ENCODE measurements at places on chromosomes 6 and 20.

DNA sequence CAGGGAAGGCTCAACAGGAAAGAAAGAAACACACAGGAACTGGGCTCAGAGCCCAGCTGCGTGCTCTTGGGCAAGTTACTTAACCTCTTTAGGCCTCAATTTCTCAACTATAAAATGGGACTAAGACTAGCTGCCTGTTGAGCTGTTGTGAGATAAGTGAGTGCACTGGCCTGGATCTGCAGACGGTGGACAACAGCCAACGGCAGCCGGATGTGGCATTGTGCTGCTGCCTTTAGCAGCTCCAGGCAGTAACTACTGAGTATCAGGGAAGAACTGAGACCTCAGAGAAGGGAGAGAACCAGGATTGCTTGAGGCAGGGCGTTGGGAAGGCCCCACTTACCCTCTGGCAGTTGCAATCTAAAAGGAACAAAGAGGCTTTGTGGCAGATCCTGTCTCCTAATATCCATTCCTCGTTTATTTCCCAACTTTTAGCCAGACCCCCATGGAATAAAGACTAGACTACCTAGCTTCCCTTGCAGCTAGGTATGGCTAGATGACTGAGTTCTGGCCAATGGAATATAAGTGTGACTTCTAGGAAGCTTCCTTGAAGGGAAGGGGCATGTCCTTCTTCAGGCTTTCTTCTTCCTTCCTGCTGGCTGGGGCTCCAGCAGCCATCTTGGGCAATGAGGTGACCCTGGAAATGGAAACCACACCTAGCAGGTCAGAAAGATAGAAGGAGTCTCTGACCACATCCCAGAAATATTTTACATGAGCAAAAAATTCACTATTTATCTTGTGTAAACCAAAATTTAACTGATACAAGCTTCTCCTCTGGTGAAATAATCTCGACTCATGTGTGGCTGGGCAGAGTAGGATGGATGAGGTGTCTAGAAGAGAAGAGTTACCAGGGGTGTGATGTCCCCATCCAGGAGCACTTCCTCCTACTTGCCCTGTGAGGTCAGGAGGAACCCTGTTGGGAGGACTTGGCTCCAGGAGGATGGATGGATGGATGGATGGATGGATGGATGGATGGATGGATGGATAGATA lies 67.6 kb downstream of the MRPL14 start:
- peak; percentile 79 for DNase-seq

DNA sequence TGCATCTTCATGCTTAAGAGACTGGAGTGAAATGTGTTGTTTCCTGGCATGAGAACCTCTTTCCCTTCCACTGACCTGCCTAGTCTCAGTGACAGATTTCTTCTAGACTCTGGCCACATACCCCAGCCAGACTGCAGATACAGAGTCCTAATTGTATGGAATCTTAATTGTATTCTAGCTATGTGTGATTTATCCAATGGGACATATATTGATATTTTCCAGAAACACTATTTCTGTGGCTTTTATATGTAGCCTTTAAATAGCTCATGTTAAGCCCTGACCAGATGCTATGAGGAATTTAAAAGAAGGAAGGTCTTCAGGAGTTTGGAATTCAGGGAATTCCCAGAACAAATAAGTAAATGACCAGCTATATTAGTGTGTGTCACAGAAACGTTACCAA lies 99.0 kb downstream of the FIG4 start:
- DNase-seq, result no peak

GRCh38 chr6:111356551-111356950 lies 126.5 kb downstream of the REV3L start:
- DNase-seq, result no peak

DNA sequence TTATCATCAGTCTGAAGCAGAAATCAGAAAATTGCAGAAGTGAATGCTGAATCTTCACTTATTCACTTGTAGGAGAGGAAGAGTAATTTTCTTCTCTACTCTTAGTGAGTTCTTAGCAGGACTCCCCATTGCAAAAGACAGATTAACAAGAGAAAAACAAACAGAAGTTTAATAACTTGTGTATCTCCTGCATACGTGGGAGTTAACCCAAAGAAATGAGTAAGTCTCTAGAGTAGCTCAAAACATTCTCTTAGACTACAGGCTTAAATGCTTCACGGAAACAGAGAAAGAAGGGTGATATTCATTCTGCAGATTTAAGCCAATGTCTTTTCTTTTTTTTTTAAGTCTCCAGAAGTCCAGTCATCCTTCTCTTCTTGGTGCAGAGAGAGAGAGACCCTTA lies 97.9 kb upstream of the TMEM181 start:
- no peak for DNase-seq

- DNase-seq, result no peak
Measured at GRCh38 chr20:10313701-10314100, 95.1 kb downstream of the SNAP25 start.

DNA sequence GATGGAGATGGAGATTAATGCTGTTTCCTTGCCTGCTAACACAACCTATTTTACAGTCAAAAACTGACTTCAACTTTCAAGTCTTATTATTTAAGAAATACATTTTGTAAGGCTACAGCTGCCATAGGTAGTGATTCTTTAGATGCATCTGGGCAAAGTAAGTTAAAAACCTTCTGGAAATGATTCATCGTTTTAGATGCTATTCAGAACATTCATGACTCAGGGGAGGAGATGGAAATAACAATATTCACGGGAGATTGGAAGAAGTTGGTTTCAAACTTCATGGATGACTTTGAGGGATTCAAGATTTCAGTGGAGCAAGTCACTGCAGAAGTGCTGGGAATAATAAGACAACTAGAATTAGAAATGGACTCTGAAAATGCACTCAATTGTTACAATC lies 174.9 kb upstream of the GGTLC1 start:
- no peak for DNase-seq
